DMS79 treated with DMSO at 0.1 percent for 48 hours (cell line): ENCODE measurements at places on chromosomes 1 and 21.

DNA sequence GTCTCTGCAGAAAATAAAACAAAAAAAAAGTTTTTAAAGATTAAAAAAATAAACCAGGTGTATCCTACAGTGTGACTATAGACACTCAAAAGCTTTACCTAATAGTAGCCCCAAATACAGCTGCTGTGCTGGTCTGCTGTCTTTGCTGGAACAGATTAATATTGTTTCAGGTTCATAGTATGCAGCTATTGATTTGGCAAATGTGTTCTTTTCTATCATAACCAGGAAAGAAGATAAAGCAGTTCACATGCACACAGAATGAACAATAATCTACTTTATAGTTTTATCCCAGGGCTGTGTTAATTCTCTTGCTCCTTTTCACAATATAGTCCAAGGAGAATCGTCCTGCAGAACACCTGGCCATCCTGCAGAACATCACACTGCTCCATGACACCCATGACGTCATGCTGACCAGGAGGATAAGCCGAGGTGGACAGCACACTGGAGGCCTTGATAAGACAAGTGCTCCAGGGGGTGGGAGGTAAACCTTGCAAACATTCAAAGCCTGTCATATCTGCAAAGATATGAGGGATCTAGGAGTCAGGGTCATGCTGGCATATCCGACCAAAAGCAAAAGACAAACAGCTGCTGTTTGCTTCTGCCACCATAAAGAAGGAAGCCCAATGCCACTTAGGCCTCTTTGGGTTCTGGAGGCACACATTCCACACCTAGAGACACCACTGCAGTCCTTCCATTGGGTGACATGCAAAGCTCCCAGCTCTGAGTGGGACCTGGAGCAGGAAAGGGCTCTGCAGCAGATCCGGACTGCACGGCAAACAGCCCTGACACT lies 86.1 kb upstream of the SLC2A1 start:
- DNase-seq = no peak

GRCh38 chr1:181139631-181140061 lies 51.1 kb downstream of the IER5 start:
- no peak for DNase-seq

DNA sequence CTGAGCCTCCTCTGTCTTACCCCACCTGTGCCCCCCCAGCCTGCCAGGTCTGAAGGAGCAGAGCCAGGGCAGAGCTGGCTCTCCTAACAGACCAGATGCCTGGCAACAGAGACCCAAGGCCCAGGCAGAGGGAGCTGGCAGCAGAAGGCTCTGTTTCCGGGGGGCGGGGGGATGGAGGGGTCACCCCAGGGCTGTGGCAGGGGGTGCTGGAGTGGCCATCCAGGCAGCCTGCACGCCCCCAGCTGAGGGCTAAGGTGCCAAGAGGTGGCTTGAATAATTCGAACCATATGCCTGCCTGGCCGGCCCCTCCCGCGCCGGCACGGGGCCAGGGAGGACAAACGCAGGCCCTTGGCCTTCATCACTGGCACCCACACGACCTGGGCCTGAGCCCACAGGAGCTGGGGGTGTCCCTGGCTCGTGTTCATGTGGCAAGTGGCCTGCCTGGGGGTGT lies 16.0 kb upstream of the PLEKHG5 start:
- no peak for DNase-seq

DNA sequence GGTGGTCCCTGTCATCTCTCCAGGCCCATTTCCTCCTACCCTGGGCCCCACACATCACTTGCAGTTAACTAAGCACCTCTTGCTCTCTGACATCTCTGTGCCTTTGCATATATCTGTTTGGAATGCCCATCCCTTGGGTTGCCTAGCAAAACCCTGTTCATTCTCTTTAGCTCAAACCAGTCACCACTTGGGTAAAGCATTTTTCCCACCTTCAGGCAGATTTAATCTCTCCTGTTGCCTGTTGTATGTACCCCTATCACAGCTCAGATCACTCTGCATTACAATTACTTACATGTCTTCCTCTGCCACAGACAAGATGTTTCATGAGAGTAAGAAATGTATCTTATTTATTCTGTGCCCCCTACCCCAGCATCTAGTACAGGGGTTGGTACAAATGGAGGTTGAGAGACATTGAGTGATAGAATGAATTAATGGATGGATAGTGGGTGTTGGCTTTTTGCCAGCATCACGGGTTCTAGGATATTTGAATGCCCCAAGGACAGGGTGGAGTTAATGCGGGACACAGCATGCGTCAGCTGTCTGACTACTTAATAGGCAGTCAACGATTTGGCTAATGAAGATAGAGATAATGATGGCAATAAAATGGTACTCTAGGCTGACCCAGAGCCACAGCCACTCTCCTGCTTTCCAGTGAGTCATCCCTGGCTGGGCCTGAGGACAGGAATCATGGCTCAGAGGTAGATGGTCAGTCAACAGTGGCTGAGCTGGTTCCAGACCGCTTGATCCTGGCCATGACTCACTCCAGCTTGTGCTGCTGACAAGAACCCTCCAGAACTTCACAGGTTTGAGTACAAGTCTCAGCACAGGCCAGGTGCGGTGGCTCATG lies 6.5 kb downstream of the NR0B2 start:
- DNase-seq = no peak

DNA sequence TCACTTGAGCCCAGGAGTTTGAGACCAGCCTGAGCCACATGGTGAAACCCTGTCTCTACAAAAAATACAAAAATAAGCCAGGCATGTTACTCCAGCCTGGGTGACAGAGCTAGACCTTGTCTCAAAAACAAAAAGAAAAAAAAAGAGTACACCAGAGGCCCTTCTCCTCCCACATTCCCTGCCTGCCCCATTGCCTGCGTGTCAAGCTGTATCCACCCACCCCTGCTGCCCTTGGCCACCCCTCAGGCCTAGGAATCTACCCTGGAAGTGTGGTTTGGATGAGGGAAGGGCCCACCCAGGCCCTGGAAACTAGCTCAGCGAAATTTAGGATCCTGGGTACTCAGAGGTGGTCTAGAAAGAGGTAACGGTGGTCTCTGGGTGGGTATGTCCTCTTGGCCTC lies 25.7 kb upstream of the WASF2 start:
- DNase-seq = no peak

DNA sequence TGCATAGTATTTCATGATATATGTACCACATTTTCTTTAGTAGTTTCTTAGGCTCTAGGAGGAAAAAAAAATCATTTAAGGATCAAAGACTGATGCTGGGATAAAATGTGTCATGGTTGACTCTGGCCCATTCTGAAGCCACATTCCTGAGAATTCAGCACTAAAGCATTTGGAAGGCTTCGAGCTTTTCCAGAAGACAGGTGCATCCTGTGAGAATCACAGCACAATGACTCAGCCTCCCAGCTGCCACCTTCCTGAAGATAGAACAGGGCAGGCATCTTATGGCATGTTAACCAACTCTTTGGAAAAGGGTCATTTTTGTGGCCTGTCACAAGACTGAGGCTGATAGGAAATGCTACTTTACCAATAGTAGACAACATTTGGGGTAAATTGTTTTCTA lies 359.9 kb downstream of the PCP4 start:
- no peak for DNase-seq

- peak; percentile 36 for DNase-seq
Observed at GRCh38 chr1:119475866-119476439, 31.1 kb upstream of the HSD3B1 start.

- DNase-seq = no peak
Observed at GRCh38 chr1:179036844-179037465, 11.3 kb downstream of the FAM20B start.

GRCh38 chr1:232602622-232603021 lies 27.3 kb downstream of the SIPA1L2 start:
- DNase-seq = no peak

DNA sequence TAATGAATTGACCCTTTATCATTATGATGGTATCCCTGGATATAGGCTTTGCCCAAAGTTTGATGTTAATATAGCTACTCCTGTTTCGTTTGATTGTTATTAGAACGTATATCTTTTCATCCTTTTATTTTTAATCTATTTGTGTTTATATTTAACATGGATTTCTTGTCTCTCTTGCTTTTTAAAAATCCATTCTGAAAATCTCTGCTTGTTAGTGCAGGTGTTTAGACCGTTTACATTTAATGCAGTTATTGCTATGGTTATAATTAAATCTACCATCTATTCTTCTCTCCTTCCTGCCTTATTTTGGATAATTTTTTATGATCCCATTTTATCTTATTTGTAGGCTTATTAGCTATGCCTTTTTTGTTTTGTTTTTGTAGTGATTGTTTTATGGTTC lies 12.4 kb downstream of the TSNAX start:
- no peak for DNase-seq

DNA sequence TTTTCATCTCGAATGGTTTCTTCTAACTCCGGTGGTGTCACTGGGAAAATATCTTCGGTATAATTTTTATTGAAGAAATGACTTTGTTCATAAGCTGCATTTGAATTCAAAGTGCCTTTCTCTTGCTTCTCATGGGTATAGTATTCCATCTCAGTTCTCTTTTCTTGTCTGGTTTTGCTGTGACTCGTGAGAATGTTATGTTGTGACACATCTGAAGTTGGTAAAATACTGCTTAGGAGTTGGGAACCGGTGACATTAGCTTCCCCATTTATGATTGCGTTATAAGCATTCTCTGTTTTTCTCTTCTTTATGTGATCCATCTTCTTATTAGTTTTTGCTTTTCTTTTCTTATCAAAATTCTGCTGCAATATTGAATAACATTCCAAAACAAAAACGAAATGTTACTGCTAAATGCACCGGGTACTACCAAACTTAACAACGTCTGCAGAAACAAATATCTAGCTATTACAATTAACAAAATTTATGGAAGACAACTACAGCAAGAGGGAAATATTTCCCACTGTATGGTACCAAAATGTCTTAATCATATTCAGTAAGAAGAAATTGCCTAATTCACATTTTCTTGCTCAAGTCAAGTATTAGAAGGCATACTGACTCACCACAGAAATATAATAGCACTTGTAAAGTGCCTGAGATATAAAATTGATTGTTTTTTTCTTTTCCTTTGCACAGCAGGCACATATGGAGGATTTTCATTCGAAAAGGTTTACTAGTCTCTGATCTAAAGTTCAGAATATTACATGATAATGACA lies 15.5 kb downstream of the LRIF1 start:
- DNase-seq = no peak

GRCh38 chr1:245604979-245605378 lies 450.2 kb downstream of the KIF26B start:
- DNase-seq = no peak

DNA sequence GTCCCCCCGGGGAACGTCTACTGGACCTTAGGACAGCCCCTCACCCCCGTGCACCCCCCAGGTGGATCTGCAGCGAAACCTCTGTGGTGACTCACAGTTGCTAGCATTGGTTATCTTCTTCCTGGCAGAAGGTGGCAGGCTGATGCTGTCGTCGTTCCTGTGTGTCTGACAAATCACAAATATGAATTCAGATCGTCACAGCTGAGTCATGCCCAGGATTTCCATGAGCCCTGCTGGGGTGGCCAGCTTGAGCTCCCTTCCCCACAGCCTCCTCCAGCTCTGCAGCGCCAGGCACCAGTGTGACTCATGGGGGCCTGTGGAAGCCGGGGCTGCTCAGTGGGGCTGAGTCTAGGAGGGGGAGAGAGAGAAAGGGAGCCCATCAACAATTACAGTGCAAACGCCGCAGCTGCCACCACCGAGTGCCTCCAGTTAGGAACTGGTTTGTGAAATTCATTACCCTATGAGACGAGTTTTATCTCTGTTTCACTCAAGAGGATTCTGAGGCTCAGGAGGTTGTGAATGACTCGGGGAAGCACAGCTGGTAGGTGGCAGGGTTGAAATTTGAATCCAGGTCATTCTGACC lies 197.9 kb downstream of the DYRK1A start:
- DNase-seq = peak; percentile 63

DNA sequence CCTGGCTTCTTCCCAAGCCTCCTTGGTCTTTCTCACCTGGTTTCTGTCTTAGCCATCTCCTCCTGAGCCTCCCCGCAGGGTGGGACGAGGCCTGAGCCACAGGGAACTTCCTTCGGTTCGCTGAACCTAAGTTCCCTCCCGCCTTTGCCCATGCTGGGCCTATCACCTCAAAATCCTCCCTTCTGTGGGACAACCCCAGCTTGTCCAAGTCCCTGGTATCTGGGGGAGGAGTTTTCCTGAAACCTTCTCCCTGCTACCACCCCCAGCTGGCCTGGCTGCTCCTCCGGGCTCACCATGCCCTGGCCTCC lies 27.7 kb upstream of the VPS13D start:
- DNase-seq = no peak

DNA sequence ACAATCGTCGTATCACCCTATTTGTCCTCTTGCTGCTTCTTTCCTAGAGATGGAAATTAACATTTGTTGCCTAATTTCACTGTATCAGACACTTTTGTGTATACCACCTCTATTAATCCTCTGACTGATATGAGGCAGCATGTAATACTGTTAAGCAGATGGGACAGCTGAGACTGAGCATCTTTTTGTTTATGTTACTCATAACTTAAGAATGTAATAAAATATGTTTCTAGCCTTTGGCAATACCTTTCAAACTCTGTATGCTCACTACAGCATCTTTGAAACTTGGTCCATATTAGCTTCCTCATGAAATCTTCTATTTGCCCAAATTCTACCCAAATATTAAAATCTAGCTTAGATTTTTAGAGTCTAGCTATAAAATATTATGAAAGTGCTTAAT lies 2.3 kb downstream of the OR14K1 start:
- DNase-seq = no peak

DNA sequence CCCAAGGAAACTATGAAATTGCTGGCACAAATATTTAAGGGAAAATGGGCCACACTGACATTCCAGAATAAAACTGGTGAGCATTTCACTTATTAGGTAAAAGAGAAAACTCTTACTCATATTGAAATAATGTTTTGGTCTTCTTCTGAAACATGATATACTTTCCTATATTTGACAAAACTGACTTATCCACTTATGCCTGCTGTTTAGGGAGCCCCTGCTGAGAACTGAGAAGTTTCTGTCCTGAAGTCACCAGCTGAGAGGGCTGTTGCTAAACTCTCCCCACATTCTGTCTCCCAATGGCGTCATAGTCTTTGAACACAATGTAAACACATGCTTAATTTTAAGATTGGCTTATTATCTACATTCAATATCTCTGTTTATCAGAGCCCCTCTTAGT lies 46.8 kb upstream of the ZC3H11B start:
- no peak for DNase-seq

DNA sequence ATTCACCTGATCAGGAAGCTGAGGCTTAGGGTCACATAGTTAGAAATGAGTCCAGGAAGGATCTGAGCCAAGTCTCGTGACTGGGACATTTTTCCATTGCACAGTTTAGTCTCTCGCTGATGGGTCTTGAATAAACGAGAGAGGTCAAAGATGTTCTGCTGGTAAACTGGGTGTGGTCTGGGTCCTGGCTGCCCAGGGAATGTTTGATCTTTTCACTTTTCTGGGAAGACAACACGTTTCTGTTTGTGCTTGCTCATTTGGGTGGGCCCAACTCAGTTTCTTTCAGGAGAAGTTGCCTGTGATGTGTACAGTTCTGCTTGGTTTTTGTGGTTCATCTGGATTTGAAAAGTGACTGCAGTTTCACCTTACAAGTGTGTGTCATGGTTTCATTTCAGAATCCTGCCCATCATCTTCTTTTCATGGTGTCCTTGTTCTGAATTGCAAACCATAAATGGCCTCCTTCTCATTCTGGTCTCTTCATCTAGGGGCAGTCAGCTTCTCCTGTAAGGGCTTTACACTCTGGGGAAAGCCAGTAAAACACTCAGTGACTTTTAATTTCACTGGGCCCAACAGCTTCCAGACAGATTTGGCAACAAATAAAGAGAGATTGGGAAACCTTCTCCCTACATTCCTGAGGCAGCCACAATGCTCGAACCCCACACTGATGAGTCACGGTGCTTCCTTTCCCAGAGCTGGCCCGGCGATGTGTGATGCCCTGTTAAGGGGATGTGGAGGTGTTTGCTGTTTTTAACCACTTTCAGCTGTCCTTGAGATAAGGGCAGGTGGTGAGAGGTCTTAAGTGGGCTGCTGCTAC lies 7.2 kb upstream of the TACSTD2 start:
- peak; percentile 10 for DNase-seq

- DNase-seq = no peak
Observed at GRCh38 chr1:52053862-52054261, 1.1 kb downstream of the TXNDC12 start.
